ENCODE measurements at places on chromosomes 6 and 20.

- DNase-seq: no peak
Measured at GRCh38 chr20:37921341-37921929, 18.5 kb downstream of the VSTM2L start.

DNA sequence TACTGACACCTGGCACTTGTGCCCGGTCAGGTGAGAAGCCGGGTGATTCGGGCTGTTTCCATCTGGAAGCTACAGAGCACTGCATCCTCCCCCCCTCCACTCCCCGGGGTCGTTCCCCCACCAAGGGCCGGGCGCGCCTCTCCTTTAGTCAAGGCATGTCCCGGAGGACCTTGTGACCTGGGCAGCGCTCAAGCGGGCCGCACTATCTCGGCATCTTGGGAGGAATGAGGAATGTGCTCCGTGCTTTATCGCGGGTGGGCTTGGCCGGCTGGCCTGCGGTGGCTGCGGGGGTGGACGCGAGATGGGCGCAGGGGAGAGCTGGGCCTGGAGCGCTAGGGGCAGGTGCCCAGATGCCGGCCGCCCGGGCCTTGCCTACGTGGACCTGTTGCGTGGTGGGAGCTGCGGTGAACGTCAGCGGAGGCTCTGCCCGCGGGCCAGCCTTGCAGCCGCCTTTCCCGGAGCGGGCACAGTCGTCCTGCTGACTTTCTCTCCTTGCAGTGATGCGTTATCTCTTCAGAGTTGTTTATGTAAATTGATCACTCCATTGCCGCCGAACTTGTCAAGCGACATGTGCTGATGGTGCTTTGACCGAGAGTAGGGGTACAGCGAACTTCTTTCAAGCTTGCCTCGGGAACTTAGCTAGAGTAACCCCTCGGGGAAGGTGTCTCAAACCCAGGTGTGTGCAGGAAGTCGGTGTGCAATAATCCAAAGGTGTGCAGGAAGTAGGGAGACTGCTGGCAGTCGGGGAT is 1.1 kb downstream of the LRRC1 start:
- no peak for DNase-seq

- no peak for DNase-seq
Measured at GRCh38 chr20:3677733-3678132, 4.1 kb downstream of the ADAM33 start.

DNA sequence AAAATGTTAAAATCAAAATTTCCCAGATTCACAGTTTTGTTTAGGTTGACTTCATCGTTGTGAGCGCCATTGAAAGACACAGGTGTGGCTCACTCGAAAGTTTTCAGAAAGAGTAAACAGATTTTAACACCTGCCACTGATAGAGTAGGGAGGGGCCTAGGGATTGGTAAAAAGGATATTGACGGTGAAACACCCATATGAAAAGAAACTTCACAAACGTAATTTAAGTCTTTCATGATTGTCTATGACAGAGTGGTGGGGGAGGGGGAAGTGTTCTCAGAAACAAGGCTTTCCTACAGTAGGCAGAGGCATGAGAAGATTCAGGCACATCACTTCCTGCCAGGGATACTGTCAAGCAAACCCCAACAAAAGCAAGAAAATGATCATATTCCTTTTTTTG is 101.4 kb downstream of the PERP start:
- no peak for DNase-seq

GRCh38 chr6:159996626-159997497 is 28.0 kb downstream of the IGF2R start:
- no peak for DNase-seq

Data from stimulated activated CD4-positive, alpha-beta T cell treated with anti-CD3 and anti-CD28 coated beads, TNF-alpha, amount 100 ng/mL, for 4 hours (primary cell).